ENCODE measurements at places on chromosomes 6 and 20.

GRCh38 chr20:10579942-10580341 lies 93.9 kb downstream of the JAG1 start:
- no peak overlapping the region for H3K4me3 ChIP-seq
- no peaks in the 10 kb centered on the region for H3K36me3 ChIP-seq
- no peak for DNase-seq

DNA sequence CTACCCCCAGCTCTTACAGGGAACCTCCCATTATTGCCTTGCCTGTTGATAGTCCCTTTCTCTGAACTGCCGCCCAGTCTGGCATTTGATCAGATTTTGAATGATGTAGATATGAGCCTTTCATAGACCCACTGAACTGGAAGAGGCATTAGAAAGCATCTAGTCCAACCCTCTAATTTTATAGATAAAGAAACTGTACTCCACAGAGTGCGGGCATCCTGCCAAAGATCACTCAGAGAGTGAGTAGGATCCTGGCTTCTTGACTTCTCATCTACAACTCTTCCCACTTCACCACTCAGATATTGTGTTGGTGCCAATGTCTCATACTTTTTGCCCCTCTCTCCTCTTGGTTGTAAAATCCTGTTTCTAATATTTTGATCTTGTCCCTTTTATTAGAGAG lies 179.2 kb upstream of the BMP2 start:
- no peaks in the 10 kb centered on the region for H3K27me3 ChIP-seq
- peaks cover 26% of the 10 kb centered on the region for H3K4me1 ChIP-seq
- peak overlapping the region; percentile 51 for H3K27ac ChIP-seq
- DNase-seq, result no peak
- H3K4me3 ChIP-seq, result no peak overlapping the region
- peaks cover 2% of the 10 kb centered on the region for H3K36me3 ChIP-seq

- no peak overlapping the region for H3K27ac ChIP-seq
- H3K4me3 ChIP-seq, result no peak overlapping the region
- H3K36me3 ChIP-seq, result no peaks in the 10 kb centered on the region
Measured at GRCh38 chr6:10210052-10210451, 204.8 kb downstream of the TFAP2A start.

GRCh38 chr20:24828992-24829648 lies 119.9 kb upstream of the CST7 start:
- H3K36me3 ChIP-seq, result no peaks in the 10 kb centered on the region
- H3K27me3 ChIP-seq, result no peaks in the 10 kb centered on the region
- no peak overlapping the region for H3K4me3 ChIP-seq
- H3K4me1 ChIP-seq, result no peaks in the 10 kb centered on the region

- no peak for DNase-seq
- peaks cover 21% of the 10 kb centered on the region for H3K36me3 ChIP-seq
- peaks cover 27% of the 10 kb centered on the region for H3K4me1 ChIP-seq
- H3K27ac ChIP-seq, result no peak overlapping the region
- H3K27me3 ChIP-seq, result no peaks in the 10 kb centered on the region
Measured at GRCh38 chr6:105300090-105300489, 102.8 kb downstream of the PREP start.

DNA sequence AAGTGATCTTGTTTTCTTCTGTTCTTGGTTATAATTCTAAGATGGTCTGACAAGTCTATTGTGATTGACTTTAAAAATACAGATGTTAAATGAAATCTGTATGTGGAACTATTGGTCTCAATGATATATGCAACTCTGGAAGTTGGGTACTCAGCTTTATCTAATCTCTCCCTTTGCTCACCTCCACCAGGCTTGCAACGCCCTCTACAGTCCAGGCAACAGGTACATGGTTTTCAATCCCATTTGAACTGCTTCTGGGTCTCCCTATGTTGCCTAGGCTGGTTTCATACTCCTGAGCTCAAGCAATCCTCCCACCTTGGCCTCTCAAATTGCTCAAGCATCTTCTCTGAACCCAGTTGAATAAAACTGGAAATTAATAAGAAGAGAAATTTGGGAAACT lies 25.6 kb upstream of the HLA-DQB1 start:
- H3K4me3 ChIP-seq, result no peak overlapping the region
- no peaks in the 10 kb centered on the region for H3K36me3 ChIP-seq
- H3K27ac ChIP-seq, result no peak overlapping the region

- H3K36me3 ChIP-seq, result peaks cover 7% of the 10 kb centered on the region
- H3K27ac ChIP-seq, result no peak overlapping the region
- H3K4me1 ChIP-seq, result peaks cover 68% of the 10 kb centered on the region
- H3K4me3 ChIP-seq, result no peak overlapping the region
- DNase-seq, result no peak
Measured at GRCh38 chr6:116395647-116396046, 24.9 kb downstream of the DSE start.

- H3K4me1 ChIP-seq, result no peaks in the 10 kb centered on the region
- peak within 1 kb of the TSS; percentile 50 for H3K4me3 ChIP-seq
- DNase-seq, result peak; percentile 69
- H3K27ac ChIP-seq, result no peak within 1 kb of the TSS
Measured at GRCh38 chr6:25652007-25652515, at the start of gene SCGN. Gene SCGN (plus strand): TSS chr6:25652215. CDS start chr6:25652404, 189 bp downstream.

DNA sequence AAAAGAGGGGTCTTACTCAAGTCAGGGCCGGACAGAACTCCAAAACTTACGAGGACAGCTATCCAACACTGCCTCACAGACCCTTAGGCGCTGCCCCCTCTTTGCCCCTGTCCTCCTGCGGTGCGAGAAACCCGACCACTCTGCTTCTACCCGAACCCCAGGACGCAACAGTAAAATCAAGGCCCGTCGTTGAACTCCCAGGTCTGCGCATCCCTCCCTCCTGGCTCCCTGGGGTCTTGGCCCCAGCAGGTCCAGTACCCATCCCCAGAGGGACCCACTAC lies 6.4 kb downstream of the OLIG3 start:
- no peaks in the 10 kb centered on the region for H3K36me3 ChIP-seq
- peaks cover 100% of the 10 kb centered on the region for H3K27me3 ChIP-seq
- H3K27ac ChIP-seq, result no peak overlapping the region
- no peak overlapping the region for H3K4me3 ChIP-seq

GRCh38 chr6:51468704-51469103 lies 618.7 kb downstream of the PKHD1 start:
- H3K27ac ChIP-seq, result no peak overlapping the region
- no peak for DNase-seq
- peaks cover 38% of the 10 kb centered on the region for H3K4me1 ChIP-seq
- no peak overlapping the region for H3K4me3 ChIP-seq
- peaks cover 1% of the 10 kb centered on the region for H3K36me3 ChIP-seq

DNA sequence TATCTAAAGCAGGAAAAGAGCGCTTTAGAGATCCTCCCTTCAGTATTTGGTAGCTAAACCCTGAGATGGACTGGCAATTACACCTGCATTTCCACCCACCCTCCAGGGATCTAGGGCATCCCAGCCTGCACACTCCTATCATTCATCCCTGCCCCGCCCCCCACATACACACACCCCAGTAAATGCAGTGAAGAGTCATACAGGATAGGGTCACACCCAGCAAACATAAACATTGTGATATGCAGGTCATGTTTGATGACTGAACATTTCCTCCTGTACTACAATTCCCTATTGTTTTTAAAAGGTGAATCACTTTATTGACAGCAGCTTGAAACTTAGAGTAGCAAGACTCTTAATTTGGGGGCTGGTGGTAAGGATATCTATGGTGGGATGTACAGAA lies 112.9 kb downstream of the FOXO3 start:
- no peak overlapping the region for H3K4me3 ChIP-seq
- H3K27me3 ChIP-seq, result no peaks in the 10 kb centered on the region
- no peak overlapping the region for H3K27ac ChIP-seq

- H3K27ac ChIP-seq, result no peak overlapping the region
- peaks cover 17% of the 10 kb centered on the region for H3K4me1 ChIP-seq
- no peak overlapping the region for H3K4me3 ChIP-seq
- no peaks in the 10 kb centered on the region for H3K36me3 ChIP-seq
- DNase-seq, result no peak
Measured at GRCh38 chr6:130743175-130743574, 84.0 kb upstream of the SMLR1 start.

GRCh38 chr20:59159493-59160376 lies 3.9 kb upstream of the ZNF831 start:
- no peaks in the 10 kb centered on the region for H3K36me3 ChIP-seq
- H3K27me3 ChIP-seq, result peaks cover 60% of the 10 kb centered on the region
- DNase-seq, result no peak
- peaks cover 3% of the 10 kb centered on the region for H3K4me1 ChIP-seq
- no peak overlapping the region for H3K4me3 ChIP-seq

- H3K4me1 ChIP-seq, result peaks cover 9% of the 10 kb centered on the region
- no peak overlapping the region for H3K27ac ChIP-seq
- H3K36me3 ChIP-seq, result no peaks in the 10 kb centered on the region
- H3K4me3 ChIP-seq, result no peak overlapping the region
- peaks cover 2% of the 10 kb centered on the region for H3K27me3 ChIP-seq
Measured at GRCh38 chr20:577167-577791, 32.8 kb downstream of the TCF15 start.

GRCh38 chr6:157830354-157831017 lies 7.4 kb downstream of the SNX9 start:
- no peaks in the 10 kb centered on the region for H3K27me3 ChIP-seq
- H3K4me1 ChIP-seq, result peaks cover 43% of the 10 kb centered on the region
- H3K27ac ChIP-seq, result peak overlapping the region; percentile 3
- H3K4me3 ChIP-seq, result no peak overlapping the region
- peaks cover 15% of the 10 kb centered on the region for H3K36me3 ChIP-seq

DNA sequence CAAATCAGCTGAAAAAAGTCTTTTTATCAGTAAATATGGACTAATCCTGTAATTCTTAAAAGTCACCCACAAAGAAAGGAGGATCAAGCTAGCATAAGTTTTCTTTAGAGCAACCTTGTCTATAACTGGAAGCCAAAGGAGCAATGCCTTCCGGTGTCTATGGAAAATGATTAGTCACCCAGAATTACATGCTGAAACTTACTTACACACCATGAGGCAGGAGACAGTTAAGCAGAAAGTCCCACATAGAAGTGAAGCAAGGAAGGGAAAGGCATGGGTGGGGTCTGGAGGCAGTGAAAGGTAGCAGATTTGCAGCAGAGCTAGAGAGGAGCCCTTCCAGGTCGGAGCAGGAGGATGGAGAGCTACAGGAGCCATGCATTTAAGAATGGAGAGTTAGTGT lies 153.7 kb upstream of the RIPOR2 start:
- no peak overlapping the region for H3K27ac ChIP-seq
- H3K27me3 ChIP-seq, result peaks cover 6% of the 10 kb centered on the region
- H3K4me1 ChIP-seq, result no peaks in the 10 kb centered on the region
- no peaks in the 10 kb centered on the region for H3K36me3 ChIP-seq
- no peak overlapping the region for H3K4me3 ChIP-seq

DNA sequence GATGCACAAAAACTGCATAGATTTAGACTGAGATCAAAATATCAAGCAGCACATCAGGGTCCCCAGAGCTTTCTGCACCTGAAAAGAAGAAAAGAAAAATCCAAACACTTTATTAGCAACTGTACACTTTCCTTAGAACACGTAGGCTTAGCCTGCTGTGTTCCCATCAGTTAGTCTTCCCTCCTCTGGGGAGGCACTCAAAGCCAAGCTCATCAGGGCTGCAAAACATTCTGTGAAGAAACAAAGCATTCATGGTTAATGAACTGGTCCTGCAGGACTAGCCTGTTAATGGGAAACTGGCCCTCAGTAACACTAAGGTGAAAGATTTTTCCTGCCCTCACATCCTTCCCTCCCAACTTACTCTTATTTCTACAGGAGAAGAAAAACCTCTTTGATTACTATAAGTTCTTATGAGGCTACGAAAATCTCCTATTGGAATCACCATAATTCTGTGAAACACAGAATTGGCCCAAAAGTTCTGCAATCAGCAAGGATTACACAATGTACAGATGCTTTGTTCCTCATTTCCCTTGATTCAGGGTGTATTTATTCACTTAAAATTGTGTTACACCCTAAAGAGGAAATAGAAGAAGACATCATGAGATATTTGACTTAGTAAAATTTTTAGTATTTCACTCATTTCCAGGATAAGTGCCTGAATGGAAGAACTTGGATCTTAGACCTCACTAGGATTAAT lies 901.0 kb upstream of the MAP3K7 start:
- DNase-seq, result no peak
- peaks cover 2% of the 10 kb centered on the region for H3K27me3 ChIP-seq
- peaks cover 2% of the 10 kb centered on the region for H3K4me1 ChIP-seq
- H3K4me3 ChIP-seq, result no peak overlapping the region
- H3K36me3 ChIP-seq, result no peaks in the 10 kb centered on the region
- H3K27ac ChIP-seq, result no peak overlapping the region

DNA sequence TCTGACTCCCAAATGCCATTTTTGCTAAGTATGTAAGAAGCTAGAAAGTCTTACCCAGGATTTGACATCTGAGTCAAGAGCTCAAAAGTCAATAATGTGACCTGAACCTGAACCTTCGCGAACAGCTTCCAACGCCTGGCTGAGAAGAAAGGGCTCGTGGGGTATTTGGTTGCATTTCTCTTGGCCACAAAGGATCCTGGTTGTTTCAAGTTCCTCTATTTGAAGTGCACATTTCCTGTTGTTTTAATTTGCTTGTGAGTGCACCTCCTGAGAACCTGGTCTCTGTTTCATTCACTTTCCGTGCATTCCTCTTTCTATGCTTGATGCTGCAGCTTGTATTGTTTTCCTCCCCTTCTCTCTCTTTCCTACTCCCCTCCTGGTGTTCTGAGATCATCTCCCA lies 212.5 kb downstream of the FOXA2 start:
- H3K4me1 ChIP-seq, result peaks cover 4% of the 10 kb centered on the region
- H3K27ac ChIP-seq, result no peak overlapping the region
- H3K27me3 ChIP-seq, result peaks cover 74% of the 10 kb centered on the region
- no peaks in the 10 kb centered on the region for H3K36me3 ChIP-seq
- DNase-seq, result no peak
- H3K4me3 ChIP-seq, result no peak overlapping the region

DNA sequence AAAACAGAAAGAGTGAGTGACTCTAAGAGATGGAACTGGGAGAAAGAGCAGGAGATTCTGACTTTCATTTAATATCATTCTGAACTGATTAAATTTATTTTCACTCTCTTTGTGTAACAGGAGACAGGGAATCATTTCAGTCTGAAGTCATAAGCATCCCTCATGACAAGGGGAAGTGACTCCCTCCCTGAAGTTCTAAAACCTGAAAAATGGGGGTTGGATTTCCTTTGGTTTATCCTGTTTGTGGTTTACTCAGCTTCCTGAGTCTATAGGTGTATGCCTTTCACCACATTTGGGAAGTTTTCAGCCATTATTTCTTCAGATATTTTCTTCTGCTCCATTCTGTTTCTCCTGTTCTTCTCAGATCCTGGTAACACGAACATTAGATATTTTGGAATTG lies 3.4 kb upstream of the FKBP1A start:
- H3K36me3 ChIP-seq, result no peaks in the 10 kb centered on the region
- no peak for DNase-seq
- no peak overlapping the region for H3K27ac ChIP-seq

- H3K4me3 ChIP-seq, result no peak overlapping the region
- no peaks in the 10 kb centered on the region for H3K27me3 ChIP-seq
- no peaks in the 10 kb centered on the region for H3K4me1 ChIP-seq
- no peaks in the 10 kb centered on the region for H3K36me3 ChIP-seq
- H3K27ac ChIP-seq, result no peak overlapping the region
Measured at GRCh38 chr6:66930559-66931290, 1223.7 kb upstream of the EYS start.

DNA sequence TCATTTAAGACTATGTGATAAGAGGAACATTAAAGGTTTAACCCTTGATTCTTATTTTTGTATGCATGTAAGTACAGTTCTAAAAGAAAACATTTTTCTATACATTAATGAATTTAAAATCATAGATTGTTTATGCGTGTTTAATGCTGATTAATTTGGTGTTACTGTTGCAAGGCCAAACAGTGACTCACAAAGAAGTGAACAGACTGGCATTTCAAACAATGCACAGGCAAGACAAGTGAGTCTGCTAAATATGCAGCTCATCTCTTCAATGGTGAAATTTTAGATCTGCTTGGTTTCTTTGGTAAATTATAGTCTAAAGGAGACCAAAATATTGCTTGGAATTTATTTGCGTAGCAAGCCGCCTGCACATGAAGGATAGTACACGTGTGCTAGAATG lies 417.4 kb upstream of the SOX4 start:
- H3K27ac ChIP-seq, result no peak overlapping the region
- H3K27me3 ChIP-seq, result no peaks in the 10 kb centered on the region
- no peak for DNase-seq
- peaks cover 6% of the 10 kb centered on the region for H3K36me3 ChIP-seq
- H3K4me3 ChIP-seq, result no peak overlapping the region
- H3K4me1 ChIP-seq, result peaks cover 5% of the 10 kb centered on the region

All from mesothelial cell of epicardium (in vitro differentiated cells).